ENCODE measurements at places on chromosomes 13 and 19. TPM values are rescaled to one million over a fixed set of nuclear protein-coding genes. Genes with fewer than 3 reads are reported as not detected.

The SMIM17 gene
- not detected for total RNA-seq

The CALR3 gene
- not detected for total RNA-seq

The KISS1R gene
- total RNA-seq: not detected

The LRRC63 gene
- not detected for total RNA-seq

The ZDHHC20 gene
- 61.7 TPM for total RNA-seq

The ZNF177 gene
- total RNA-seq: 0.51 TPM

The FFAR3 gene
- total RNA-seq: not detected

The PGLYRP1 gene
- not detected for total RNA-seq

The PLA2G4C gene
- total RNA-seq: 1.1 TPM

The PRR12 gene
- total RNA-seq: 5.7 TPM

The ZNF829 gene
- 4.1 TPM for total RNA-seq

The NMRK2 gene
- total RNA-seq: not detected

The ZNF431 gene
- total RNA-seq: 6.9 TPM

The CCDC70 gene
- not detected for total RNA-seq

The ERICH6B gene
- total RNA-seq: not detected

The TEAD2 gene
- 26.7 TPM for total RNA-seq

The ATP4B gene
- total RNA-seq: not detected

The LSM14A gene
- 91.4 TPM for total RNA-seq

The VSTM1 gene
- not detected for total RNA-seq

The GJB6 gene
- 19.0 TPM for total RNA-seq

The RNU6-9 gene
- not detected for total RNA-seq

The GPR12 gene
- not detected for total RNA-seq

The SHANK1 gene
- total RNA-seq: 0.37 TPM

The LPAR2 gene
- total RNA-seq: 12.6 TPM

The RAD23A gene
- 135 TPM for total RNA-seq

The CYTH2 gene
- 34.1 TPM for total RNA-seq

The MYO1F gene
- 0.07 TPM for total RNA-seq

The ZNF793 gene
- total RNA-seq: 4.9 TPM

The CGB3 gene
- total RNA-seq: not detected

The LYL1 gene
- total RNA-seq: 2.1 TPM

The CCDC122 gene
- total RNA-seq: 9.2 TPM

The LHB gene
- total RNA-seq: 0.44 TPM

The APOC4 gene
- not detected for total RNA-seq

The ADGRE2 gene
- total RNA-seq: 1.4 TPM

The ZNF44 gene
- total RNA-seq: 5.0 TPM

The EDNRB gene
- not detected for total RNA-seq

The DACH1 gene
- total RNA-seq: not detected

The URAD gene
- total RNA-seq: not detected

The ZIC2 gene
- not detected for total RNA-seq

The KRTDAP gene
- total RNA-seq: 9.0 TPM

The OVOL3 gene
- not detected for total RNA-seq

The TEX26 gene
- total RNA-seq: not detected

The CGB8 gene
- total RNA-seq: not detected

The CEACAM4 gene
- not detected for total RNA-seq

The SIGLEC12 gene
- total RNA-seq: not detected

The IRS2 gene
- 4.5 TPM for total RNA-seq

The ZNF541 gene
- not detected for total RNA-seq

The SPIB gene
- not detected for total RNA-seq

The APOE gene
- total RNA-seq: 48.5 TPM

The PINLYP gene
- 16.6 TPM for total RNA-seq

The LRFN3 gene
- 9.9 TPM for total RNA-seq

The ALOX5AP gene
- 0.35 TPM for total RNA-seq

The ZNF529 gene
- total RNA-seq: 5.8 TPM

The ZNF723 gene
- not detected for total RNA-seq

The ZIC5 gene
- not detected for total RNA-seq

The ZSWIM9 gene
- total RNA-seq: 2.1 TPM

The CLEC11A gene
- total RNA-seq: 1.7 TPM
